ENCODE measurements at places on chromosomes 7 and 10.

DNA sequence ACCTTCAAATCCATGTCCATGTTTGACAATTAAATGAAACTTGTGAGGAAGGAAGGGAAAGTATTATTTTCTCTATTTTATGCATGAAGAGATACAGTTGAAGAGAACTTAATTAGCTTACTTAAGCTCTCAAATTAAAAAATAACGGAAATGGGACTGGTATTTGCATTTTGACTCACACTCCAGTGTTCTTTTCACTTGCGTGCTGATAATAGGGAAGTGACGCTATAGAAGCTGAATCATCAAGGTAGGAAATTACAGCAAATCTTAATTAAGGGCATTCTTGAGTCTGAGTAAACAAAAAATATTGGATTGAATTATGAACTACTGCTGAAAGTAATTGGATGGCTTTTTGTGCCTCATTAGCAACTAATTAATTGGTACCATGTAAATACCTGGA is 44.0 kb upstream of the NPVF start:
- DNase-seq: no peak

DNA sequence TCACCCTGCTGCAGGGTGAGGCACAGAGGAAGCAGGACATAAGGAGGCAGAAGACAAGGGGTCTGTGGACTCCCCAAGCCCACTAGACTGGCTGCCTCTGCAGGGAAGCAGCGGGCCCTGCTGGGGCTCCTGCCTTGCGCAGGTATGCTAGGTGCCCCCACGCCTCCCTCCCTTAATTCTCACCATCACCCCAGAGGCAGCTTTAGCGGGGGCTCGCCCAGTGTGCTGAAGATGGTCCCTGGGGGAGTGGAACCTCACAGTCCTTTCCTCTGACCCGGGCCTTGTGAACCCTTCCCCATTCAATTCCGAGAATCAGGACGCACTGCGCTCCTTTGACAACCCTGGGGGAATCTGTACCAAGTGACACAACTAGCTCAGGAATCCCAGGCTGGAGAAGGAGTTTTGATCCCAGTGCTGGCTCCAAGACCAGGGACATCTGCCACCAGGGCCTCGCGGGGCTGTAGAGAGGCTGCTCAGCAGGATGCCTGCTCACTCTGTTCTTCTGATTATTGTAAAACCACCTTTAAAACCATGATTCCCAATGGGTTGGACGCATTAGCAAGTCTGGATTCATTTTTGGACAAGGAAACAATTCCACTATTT is 468.4 kb downstream of the TCERG1L start:
- no peak for DNase-seq

DNA sequence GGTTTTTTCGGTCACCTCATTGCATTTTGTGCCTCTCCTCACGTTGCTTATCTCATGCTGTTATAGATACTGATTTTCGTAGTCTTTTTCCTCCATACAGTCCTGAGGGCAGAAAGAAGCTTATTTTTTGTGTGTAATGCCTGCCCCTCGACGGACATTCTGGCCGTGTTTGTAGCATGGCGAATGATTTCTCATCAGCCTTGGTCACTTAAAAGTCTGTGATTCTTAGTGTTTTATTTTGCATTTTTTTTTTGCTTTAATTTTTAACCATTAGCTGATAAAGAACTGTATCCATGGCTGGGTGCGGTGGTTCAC is 469 bp upstream of the NOC3L start:
- no peak for DNase-seq

DNA sequence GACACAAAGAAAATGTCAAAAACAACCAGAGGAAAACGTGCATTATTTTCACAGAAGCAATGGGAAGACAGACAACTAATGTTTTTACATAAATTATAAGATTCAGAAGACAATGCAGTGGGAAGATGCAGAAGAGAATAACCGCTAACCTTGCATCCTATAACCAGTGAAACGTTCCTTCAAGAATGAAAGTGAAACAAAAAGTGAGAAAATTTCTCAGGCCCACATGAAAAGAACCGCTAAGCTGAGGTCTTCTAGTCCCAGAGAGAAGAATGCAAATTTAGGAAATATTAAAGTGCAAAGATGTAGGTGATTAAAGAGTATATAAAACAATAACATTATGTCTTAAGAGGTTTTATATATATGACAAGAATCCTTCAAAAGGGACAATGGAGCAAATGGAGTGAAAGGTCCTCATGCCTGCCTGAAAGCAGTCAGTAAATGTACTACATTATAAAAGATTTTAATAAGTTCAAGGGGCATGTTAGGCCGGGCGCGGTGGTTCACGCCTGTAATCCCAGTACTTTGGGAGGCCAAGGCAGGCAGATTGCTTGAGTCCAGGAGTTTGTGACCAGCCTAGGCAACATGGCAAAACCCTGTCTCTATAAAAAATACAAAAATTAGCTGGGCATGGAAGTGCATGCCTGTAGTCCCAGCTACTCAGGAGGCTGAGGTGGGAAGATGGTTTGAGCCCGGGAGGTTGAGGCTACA is 43.1 kb upstream of the DDC start:
- DNase-seq: no peak

GRCh38 chr10:84765086-84765485 is 436.7 kb downstream of the CCSER2 start:
- DNase-seq: no peak

DNA sequence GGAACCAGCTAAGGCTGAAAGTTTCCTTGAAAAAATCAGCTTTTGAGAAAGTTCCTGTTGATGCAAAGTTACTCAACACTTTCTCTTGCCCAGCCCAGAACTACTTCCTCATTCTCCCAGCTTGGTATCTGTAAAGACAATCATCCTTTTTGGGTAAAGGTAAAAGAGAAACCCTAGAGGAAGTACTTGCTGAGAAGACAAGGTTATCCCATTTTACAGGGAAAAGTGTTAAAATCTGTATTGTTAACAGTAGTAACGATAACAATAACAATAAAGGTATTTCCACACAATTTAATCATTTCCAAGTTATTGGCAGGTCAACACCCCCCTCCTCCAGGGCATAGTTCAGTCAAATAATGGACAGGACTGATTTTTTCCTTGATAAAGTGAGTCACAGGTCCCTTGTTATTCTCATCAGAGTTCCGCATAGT is 2.4 kb downstream of the ALOX5 start:
- no peak for DNase-seq

DNA sequence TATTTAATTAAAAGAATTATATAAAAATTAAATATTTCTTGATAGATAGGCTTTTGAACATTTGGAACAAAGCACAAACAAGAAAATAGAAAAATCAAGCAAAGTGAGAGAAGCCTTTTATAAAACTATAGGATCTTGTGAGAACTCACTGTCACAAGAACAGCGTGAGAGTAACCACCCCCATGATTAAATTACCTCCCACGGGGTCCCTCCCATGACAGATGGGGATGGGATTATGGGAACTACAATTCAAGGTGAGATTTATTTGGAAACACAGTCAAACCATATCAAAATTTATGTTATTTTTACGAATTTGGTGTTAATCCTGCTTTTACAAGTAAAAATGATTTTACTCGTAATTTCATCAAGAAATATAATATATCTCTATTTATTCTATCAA is 1136.1 kb upstream of the POT1 start:
- DNase-seq: no peak

DNA sequence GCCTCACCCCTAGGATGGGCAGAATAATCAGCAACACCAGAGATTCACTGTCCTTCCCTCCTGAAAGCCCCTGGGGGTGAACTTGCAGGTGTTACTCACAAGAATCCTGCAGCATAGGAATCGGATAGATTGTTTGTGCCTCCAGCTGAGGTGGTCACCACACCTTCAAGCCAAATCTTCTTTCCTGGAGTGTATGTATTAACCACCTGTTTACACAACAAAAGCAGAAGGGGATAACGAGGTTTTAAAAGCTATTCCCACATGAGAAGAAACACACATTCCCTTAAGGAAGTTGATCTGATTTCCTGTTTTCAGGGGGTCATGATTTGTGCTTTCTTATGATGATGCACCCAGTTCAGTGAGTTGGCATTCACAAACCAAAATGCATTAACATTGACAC is 173.8 kb upstream of the HPS1 start:
- no peak for DNase-seq
